ENCODE measurements at places on chromosomes 11 and 22.

- DNase-seq: no peak
Observed at GRCh38 chr11:19772480-19772879, 59.8 kb downstream of the NAV2 start.

DNA sequence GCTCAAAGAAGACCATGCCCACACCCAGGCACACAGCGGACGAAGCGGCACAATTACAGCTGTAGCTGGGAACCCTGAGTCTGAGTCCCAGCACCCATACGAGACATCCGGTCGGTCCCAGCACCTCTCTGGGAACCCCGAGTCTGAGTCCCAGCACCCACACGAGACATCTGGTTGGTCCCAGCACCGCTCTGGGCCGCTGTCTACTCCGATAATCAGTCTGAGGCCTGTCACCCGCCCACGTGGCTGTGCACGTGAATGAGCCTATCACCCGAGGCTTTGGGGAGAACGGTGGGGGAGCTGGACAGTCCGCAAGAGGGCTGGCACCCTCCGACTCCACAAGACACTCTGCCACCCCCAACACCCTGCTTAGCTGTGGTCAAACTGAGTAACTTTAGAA, 6.2 kb downstream of the TTLL8 start:
- no peak for DNase-seq

DNA sequence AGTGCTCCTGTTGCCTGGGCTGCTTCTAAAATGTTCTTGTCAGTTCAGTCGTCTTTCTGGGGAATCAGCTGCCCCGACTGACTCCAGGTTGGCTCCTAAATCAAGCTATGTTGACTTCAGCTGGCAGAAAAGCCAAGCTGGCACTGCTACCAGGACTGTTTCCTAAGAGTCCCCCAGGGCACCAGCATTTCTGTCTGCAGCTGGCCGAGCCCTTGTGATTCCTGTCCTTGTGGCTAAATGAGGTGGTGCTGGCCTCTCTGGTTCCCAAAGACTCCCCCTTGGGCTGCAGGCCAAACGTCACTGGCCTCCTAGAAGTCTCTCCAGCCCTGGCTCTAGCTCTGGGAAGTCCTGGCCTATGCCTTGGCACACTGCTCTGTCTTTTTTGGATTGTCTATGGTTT, 31.1 kb downstream of the GRAMD1B start:
- DNase-seq: no peak

GRCh38 chr11:77377734-77378133, 76.2 kb upstream of the GDPD4 start:
- no peak for DNase-seq

Data from caudate nucleus (tissue), 63 donors.